T-helper 1 cell treated with Interleukin-12 subunit alpha and Interleukin-12 subunit beta and Interleukin-4 antibody, amounts not matched to agents 30 ng/mL and 1 ng/mL, for 36 hours (primary cell): ENCODE measurements at places on chromosomes 12 and 14. TPM values are rescaled to one million over a fixed set of nuclear protein-coding genes. Genes with fewer than 3 reads are reported as not detected.

Gene GDF3
- total RNA-seq: not detected in 2 replicates

Gene B4GALNT3
- total RNA-seq: 13.4 and 13.6 TPM in 2 replicates

Gene C12orf42
- total RNA-seq: 0.93 and 0.98 TPM in 2 replicates

Gene TAC3
- 0.39 TPM in 1 of 2 replicates, not detected in the other for total RNA-seq

Gene DBX2
- total RNA-seq: not detected in 2 replicates

Gene OAS1
- 151 and 155 TPM in 2 replicates for total RNA-seq

Gene CHGA
- not detected in 2 replicates for total RNA-seq

Gene SLC2A3
- total RNA-seq: 351 and 353 TPM in 2 replicates

Gene CMKLR1
- not detected in 2 replicates for total RNA-seq

Gene NUAK1
- 0.02 TPM in 1 of 2 replicates, not detected in the other for total RNA-seq

Gene SERPINA4
- not detected in 2 replicates for total RNA-seq

Gene DCN
- not detected in 2 replicates for total RNA-seq
